ENCODE measurements at places on chromosomes 4 and X. TPM values are rescaled to one million over a fixed set of nuclear protein-coding genes. Genes with fewer than 3 reads are reported as not detected.

Gene ENPP6
- total RNA-seq = 6.3 TPM

Gene HTN3
- not detected for total RNA-seq

Gene NLGN4X
- 1.6 TPM for total RNA-seq

Gene DMP1
- not detected for total RNA-seq

Gene LEF1
- total RNA-seq = 4.7 TPM

Gene ENOX2
- total RNA-seq = 11.5 TPM

All from skeletal muscle tissue (tissue), 5 donors.